Kidney tubule cell (primary cell): ENCODE measurements at places on chromosomes 1 and 21.

DNA sequence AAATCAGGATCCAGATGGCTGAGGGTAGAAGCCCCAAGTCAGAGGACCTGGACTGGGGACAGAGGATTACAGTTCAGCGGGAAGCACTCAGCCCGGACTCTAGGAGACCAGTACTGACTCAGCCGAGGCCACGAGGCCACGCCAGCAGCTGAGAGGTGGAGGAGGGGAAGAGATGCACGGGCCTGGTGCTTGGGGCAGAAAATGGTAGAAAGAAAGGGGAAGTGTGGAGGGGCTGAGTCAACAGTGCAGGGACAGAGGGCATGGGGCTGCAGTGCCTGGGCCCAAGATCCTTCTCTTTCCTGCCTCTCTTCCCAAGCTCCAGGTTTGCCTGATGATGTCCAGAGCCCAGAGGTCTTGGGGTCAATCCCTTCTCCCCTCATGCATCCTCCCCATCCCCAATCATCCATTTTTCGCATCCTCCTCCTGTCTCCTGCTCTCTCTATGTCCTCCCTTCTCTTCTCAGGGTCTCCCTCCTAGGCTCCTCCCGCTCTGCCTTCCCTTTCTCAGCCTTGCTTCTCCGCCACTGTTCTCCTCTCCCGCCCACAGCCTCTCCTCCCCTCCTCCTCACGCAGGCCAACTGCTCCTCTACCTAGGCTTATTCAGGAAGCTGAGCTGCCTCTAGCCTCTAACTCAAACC, 7.7 kb downstream of the ARHGEF2 start:
- peak; percentile 45 for DNase-seq

DNA sequence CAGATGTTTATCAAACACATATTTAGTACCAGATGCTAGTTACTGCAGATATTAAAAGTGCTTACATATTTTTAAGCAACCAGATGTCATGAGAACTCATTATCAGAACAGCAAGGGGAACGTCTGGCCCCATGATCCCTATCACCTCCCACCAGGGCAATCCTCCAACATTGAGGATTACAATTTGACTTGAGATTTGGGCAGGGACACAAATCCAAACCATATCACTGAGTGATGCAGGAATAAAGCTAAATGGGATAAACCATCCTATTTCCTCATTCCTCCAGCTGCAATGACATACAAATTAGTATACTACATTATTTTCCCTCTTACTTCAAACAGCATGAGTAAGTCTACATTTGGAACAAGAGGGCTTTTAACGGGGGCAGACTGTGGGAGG, 3.1 kb upstream of the KCNK2 start:
- no peak for DNase-seq

DNA sequence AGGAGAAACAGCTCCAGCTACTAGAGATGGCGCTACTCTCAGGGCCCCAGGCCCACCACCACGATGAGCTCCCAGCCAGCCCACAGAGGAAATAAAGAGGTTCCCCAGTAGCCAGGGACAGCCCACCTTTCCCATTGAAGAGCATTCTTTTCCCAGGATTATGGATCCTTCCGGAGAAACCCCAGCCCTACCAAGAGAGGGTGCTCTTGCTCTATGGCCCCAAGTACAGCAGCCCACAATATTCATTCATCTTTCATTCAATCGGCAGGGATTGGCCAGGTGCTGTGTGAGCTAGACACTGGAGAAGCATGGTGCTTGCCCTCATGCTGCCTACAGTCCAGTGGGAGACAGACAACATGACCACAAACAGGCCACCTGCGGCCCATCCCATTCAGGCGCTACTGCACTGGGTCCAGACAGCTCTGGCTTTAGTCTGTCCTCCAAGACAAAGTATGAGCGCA, 29.9 kb downstream of the PMVK start:
- peak; percentile 4 for DNase-seq

- no peak for DNase-seq
Observed at GRCh38 chr1:182391028-182391361, 595 bp downstream of the GLUL start.

- peak; percentile 84 for DNase-seq
Observed at GRCh38 chr1:58779801-58780382, 4.0 kb downstream of the JUN start.
